ENCODE measurements at places on chromosomes 3 and 15.

DNA sequence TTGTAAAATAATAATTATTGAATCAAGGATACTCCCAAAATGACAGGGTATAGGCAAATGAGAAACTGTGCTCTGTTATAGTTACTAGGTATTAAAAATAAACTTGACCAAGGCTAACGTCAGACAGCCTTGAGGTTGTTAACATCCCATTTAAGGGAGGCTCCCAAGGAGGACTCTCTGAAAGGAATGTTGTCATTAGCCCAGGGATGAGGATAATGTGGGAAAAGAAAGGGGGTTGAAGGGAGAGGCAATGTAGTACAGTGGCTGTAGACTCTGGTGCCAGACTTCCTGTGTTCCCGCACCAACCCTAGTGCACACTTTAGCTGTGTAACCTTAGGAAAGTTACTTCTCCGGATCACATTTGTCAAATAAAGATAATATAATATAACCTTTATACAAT, 47.0 kb upstream of the RARB start:
- no peak for DNase-seq

GRCh38 chr3:142243134-142243533, 17.7 kb upstream of the GK5 start:
- no peak for DNase-seq

DNA sequence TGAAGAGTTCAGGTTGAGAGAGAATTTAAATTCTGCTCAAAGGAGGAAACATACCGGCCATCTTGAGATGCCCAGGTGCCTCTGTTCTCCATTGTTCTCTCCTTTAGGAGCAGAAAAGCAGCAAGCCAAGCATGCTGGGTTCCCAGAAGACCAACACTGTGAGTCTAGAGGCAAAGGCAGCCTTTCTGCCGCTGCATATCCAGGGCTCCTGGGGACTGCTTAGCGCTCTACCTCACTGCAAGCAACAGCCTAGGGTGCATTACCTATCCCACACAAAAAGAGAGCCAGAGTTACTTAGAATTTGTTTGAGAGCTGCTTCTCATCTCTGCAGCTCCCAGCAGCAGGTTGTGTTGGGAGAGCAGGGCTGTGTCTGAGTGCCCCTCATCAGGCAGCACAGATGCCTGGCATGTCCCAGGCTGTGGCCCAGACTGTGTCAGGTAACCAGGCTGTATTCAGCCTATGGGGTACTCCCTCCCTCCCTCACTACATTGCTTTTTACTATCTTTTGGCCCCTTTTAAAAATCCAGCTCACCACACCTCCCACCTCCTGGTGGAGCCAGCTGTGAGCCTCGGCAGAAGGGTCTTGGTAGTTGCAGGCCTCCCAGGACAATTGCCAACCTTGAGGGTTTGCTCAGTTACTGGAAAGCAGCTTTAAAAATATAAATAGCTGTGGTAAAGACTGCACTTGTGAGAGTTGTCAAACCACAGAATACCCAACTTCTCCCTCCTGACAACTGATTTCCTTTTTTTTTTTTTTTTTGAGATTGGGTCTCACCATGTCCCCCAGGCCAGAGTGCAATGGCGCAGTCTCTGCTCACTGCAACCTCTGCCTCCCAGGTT, 30.2 kb downstream of the BCL2L10 start:
- DNase-seq = no peak

GRCh38 chr3:135491491-135492205, 473.9 kb upstream of the PPP2R3A start:
- no peak for DNase-seq

- no peak for DNase-seq
Observed at GRCh38 chr3:160472344-160472743, 22.8 kb upstream of the TRIM59 start.

DNA sequence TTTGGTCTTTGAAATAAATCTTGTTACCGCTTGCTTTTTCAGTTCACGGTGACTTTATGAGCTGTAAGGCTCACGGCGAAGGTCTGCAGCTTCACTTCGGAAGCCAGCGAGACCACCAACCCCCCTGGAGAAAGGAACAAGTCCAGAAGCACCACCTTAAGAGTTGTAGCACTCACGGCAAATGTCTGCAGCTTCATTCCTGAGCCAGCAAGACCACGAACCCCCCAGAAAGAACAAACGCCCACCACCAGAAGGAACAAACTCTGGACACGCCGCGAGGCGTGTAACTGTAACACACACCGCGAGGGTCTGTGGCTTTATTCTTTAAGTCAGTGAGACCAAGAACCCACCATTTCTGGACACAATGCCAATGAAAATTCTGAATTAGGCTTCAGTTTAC, 28.8 kb downstream of the GOLGA6A start:
- DNase-seq = no peak

DNA sequence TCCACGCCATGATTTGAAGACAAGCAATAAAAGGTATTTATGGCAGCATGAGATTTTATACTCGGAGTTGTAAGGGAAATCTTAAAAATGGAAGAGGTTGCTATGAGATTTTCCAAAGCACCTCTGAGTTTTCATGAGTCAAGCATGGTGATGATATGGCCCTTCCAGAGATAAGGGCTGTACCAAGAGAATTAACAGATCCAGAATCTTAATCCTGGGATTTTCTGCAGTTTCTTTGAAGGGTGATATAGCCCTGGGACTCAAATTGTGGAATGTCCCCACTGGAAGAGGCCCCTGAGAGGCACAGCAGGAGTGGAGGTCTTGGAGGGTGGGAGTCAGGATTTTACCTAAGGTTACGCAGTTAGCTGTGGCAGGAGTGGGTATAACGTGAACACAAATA, 243.3 kb downstream of the ZNF621 start:
- no peak for DNase-seq

DNA sequence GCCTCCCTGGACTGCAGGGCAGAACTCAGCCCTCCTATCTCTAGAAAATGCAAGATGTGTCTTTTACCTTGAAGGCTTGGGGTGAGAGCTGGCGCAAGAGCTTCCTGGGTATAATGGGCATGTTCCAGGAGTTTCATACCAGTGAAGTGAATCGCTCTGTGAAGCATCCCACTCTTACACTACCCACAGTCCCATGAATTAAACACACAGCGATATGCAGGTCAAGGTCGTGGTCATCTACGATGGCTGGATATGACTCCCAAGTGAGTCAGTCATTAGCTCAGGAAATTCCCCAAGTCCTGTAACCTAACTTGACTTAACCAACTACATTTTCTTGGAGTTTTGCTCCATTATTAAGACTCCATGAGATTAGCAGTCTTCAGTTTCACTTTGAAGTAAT, 439.7 kb downstream of the NTRK3 start:
- DNase-seq = no peak

DNA sequence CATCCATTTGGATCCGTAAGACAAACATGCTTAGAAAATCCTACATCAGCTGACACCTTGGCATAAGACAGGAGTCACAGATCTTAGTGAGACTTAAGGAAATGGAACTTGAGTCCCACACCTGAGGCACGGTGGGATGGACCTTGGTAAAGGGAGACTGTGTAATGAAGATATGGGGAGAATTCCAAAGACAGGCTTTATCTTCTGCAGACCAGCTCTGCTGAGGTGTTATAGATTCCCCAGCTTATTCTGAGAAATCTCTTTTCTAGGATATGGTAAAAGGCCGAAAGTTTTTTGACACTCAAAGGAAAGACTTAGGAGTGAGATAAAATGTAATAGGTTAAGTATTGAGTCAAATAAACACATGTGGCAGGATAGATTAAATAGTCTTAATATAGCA, 8.3 kb upstream of the MTMR10 start:
- DNase-seq = no peak

All from GOT3 (cell line).